ENCODE measurements at places on chromosomes 7 and 10.

GRCh38 chr7:25846722-25847121 lies 305.3 kb upstream of the NFE2L3 start:
- peak; percentile 82 for DNase-seq

- DNase-seq: peak; percentile 87
Observed at GRCh38 chr7:2353936-2354185, 766 bp upstream of the EIF3B start.

DNA sequence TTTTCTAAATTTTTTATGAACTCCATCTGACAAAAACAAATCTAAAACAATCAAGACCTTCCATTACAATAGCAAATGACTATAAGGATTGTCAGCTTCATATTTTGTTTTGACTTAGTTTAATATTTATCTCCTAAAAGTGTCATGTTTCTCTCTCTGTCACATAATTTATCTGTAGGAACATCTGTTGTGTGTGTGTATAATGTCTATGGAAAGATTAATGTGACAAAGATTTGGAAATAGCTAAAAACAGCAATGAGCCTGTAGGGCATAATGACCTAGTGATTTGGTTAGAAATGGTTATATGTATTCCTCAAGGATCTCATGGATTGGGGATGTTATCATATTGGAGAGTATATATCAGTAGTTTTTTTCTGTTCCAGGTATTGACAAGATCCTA lies 69.6 kb upstream of the MDFIC start:
- DNase-seq: no peak

DNA sequence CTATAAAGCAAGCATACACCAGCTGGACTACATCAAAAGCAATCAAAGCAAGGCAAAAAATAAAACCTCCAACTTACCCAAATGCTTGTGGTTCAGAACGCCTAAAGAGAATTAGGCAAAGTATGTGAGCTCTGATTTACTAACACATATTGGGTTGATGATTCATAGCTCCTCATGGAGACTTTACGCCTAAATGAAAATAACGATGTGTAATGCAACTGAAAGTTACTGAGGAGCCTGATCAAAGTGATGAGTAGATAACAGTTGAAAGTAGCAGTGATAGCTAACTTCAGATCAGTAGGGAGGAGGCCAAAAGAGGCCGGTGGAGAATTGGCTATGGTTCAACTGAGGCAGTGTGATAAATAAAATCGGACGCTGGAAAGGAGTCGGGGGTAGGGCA lies 85.0 kb downstream of the MPP7 start:
- peak; percentile 72 for DNase-seq

DNA sequence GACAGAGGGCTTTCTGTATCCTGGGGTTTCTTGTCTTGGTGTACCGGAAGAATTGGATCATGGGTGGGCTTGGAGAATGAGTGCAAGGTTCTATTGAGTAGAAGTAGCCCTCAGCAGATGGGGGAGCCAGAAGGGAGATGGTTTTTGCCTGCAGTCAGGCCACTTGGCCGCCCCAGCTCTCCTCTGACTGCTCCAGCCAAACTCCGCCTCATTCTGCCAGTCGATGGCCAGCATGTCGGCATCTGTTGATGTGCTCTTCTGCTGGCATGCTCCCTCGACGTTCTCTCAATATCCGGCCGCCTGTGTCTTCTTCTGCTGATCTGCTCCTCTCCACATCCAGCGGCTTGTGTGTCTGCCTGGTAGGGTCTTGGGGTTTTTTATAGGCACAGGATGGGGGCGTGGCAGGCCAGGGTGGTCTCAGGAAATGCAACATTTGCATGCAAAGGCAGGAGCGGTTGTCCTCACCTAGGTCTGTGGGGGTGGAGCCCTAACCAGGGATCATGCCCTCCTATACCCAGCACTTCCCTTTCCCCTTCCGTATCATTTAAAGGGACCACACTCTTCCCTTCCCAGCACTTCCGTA lies 40.2 kb upstream of the TNS3 start:
- no peak for DNase-seq

- DNase-seq: no peak
Observed at GRCh38 chr10:84447701-84448400, 119.5 kb downstream of the CCSER2 start.
